ENCODE measurements at places on chromosomes 3 and 15.

DNA sequence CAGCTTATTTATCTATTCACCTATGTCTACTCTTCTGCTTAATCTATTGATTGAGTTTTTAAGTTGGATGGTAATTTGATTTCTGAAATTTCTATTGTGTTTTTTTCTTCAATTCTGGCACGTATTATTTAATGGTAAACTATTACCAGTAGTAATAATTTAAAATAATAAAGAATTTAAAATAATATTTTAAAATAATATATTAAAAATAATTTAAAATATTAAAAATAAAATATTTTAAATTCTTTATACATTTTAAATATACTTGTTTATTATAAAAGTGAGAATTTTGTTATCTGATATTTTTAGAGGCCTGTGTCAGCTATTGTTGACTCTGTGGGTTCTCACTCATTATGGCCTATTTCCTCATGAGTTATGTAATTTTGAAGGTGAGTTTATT is 100.7 kb upstream of the SPATA16 start:
- DNase-seq, result no peak

- DNase-seq, result no peak
These were observed 13.2 kb upstream of the ATP2B2 start for GRCh38 chr3:10518506-10519150.

GRCh38 chr15:83515164-83515563 is 68.0 kb downstream of the SH3GL3 start:
- DNase-seq, result no peak

- DNase-seq, result no peak
These were observed 36.0 kb upstream of the CBLB start for GRCh38 chr3:105904678-105905284.

DNA sequence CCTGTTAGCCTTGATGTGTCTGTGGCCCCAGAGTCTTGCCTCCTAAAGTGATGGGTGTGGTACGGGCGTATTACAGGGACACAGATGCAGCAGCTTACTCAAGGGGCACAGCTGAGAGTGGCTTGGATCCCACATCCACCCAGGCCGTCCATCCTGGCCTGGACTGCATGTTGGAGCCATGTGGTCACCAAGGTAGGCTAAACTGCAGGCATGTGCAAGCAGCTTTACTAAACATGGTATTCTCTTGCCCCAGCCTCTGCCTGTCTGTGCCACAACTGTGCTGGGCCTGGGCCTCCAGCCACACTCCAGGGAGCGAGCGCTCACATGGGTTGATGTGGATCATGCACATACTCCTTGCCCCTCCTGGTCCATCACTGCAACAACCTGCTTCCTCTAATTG is 6.1 kb upstream of the GPR62 start:
- no peak for DNase-seq

DNA sequence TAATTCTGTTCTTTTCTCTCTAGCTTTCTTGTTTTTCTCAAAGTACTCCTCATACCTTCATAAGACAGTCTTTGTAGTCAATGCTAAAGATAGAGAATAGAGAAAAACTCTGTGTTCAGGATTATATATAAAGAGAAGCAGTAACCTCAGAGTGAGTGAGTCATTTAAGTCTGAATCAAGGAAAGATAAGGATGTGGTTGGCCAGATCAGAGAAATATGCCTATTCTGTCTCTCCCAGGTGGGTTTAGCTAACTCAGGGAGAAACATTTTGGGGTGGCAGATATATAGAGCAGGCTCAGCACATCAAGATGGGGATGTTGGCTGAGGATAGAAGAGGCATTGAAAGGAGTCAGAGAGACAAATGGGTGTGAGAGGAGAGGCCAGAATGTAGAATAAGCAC is 31.4 kb downstream of the GTF2E1 start:
- DNase-seq, result no peak

GRCh38 chr15:58513726-58514336 is 82.0 kb downstream of the LIPC start:
- DNase-seq, result no peak

DNA sequence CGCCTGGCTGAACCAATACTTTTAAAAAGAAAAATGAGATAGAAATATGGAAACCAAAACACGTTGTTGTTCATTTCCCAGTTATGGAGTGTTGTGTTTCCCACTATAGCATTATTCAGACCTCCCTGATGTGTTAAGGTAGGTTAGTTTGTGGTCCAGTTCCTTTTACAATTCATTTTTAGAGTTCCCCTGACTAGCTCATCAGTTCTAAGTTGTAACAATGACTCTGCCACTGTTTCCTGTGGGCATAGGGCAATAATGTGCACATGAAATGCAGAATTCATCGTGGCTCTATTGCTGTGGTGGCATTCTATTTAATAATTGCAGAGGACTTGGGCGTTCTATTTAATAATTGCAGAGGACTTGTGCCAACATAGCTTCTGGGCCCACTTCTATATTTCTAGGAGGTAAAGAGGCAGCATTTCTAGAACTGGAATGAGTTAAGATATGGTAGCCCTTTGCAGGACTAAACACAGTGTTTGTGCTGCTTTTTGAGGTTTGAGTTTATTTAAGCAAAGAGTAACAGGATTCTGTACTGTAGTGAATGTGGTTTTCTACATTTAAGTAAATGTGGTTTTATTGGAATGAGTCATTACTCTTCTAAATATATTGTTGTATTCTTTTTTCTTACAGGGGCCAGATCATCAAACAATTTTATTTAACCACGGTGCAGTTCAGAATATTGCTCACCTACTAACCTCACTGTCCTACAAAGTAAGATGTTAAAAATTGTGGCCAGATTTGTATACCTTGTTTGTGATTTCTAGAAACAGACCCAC is 47.5 kb downstream of the ARMC8 start:
- no peak for DNase-seq

DNA sequence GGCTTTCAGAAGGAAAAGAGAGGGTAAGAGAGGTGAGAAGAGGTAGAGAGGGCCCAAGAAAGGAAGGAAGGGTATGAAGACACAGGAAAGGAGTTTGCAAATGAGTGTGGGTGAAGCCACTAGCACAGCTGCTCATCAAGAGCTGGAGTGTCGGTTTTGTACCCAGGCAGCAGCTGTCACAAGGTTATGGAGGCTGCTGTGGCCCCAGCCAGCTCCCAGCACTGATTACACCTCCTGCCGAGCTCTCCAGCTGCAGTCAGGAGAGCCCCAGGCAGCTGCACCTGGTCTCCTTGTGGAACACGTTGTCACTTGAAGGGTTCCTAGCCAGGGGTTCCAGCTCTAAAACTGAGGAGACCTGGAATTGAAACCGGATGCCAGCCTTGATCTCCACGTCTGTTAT is 60.4 kb upstream of the CHD2 start:
- no peak for DNase-seq

DNA sequence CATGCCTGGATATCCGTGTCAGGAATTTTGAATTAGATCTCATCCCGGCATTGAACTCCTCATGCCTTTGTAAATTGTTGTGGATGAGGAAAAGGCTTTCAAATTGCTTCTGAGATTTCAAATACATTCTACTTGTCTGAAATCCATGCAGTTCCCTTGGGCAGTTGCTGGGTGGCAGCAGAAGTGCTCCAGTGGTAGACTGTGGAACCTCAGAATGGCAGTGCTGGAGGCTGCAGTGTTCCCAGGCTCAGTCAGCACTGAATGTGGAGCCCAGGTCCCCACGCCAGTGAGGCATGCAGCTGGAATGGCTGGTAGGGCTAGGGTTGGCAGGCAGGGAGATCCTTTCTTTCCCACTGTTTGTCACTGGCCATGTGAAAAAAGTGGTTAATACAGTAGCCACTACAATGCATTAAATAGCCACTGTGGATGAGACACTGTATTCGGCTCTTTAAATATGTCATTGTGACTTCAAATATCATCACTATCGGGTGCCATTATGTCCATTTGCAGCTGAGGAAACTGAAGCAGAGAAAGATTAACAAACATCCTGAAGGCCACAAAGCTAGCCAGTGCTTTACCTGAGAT is 98.6 kb downstream of the TPRG1 start:
- peak; percentile 29 for DNase-seq

DNA sequence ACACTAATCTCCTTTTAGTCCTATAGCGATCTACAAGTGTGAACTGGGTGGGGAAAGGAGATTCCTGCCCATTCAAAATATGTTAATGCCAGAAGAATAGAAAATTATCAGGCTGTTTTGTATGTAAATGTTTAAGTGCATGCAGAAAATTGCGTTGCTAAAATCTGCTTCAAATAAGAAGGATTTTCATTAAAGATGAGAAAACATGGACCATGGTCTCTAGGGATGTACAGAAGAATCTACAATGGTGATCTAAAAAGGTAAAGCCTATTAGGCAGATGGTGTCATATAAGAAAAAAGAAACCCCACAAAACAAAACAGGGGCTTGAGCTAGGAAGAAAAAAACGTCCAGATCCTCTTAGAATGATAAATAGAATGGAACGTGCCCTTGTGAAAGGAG is 287.5 kb upstream of the ROBO1 start:
- no peak for DNase-seq
